ENCODE measurements at places on chromosomes 2 and 18. TPM values are rescaled to one million over a fixed set of nuclear protein-coding genes. Genes with fewer than 3 reads are reported as not detected.

Gene LCT
- total RNA-seq, result 0.08 TPM

Gene KCNIP3
- 0.96 TPM for total RNA-seq

Gene METAP1D
- 6.3 TPM for total RNA-seq

Gene DES
- under 0.01 TPM for total RNA-seq

Gene GPR35
- total RNA-seq, result not detected

Gene PID1
- total RNA-seq, result 34.7 TPM

Gene CD28
- total RNA-seq, result not detected

Gene ADRA2B
- not detected for total RNA-seq

Gene CIAO1
- 94.4 TPM for total RNA-seq
